ENCODE measurements at places on chromosomes 5 and 9. TPM values are rescaled to one million over a fixed set of nuclear protein-coding genes. Genes with fewer than 3 reads are reported as not detected.

The VDAC1 gene
- total RNA-seq: 152 TPM

The SPINK7 gene
- not detected for total RNA-seq

The EIF4E1B gene
- not detected for total RNA-seq

The PCDHB4 gene
- total RNA-seq: 3.2 TPM

The CRHBP gene
- total RNA-seq: 4.3 TPM

The IQGAP2 gene
- 23.5 TPM for total RNA-seq

The STK32A gene
- total RNA-seq: 12.3 TPM

The CEL gene
- 0.32 TPM for total RNA-seq

The CAPSL gene
- not detected for total RNA-seq

The SLC25A2 gene
- 0.46 TPM for total RNA-seq

The DCTN3 gene
- total RNA-seq: 46.5 TPM

The NUTM2F gene
- not detected for total RNA-seq

The IL9 gene
- total RNA-seq: not detected

The SEC61B gene
- 149 TPM for total RNA-seq

The GNE gene
- total RNA-seq: 38.1 TPM

The NELFB gene
- total RNA-seq: 42.8 TPM

The OSMR gene
- 180 TPM for total RNA-seq

The TTC16 gene
- not detected for total RNA-seq

The PCDHGC4 gene
- total RNA-seq: 3.5 TPM

The UGCG gene
- total RNA-seq: 28.8 TPM

The PCDHB14 gene
- total RNA-seq: 2.0 TPM
